ENCODE measurements at places on chromosomes 7 and 10.

GRCh38 chr7:135976312-135977006 lies 700 bp downstream of the MTPN start:
- no peak for DNase-seq

DNA sequence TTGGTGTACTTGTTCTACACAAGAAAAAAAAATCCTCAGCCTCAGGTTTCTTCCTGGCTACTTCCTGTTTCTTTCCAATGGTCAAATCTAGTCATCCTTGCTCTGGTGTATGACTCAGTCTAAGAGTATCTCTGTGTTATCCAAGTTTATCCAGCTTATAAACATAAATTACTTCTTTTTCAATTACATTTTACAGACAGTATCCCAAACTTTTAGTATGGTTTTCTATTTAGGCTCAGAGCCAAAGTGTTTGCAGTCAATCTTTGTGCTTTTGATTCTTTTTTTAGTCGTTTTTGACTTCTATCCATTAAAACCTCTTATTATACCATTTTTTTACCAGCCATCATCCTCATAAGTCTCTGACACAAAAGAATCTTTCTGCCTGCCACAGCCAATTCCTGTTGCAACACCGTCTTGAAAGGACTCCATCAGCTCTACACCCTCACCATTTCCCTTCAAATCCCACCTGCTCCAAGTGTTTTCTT lies 294.6 kb downstream of the PTEN start:
- no peak for DNase-seq

- DNase-seq = no peak
These were observed 665.2 kb downstream of the INHBA start for GRCh38 chr7:41037691-41038090.

DNA sequence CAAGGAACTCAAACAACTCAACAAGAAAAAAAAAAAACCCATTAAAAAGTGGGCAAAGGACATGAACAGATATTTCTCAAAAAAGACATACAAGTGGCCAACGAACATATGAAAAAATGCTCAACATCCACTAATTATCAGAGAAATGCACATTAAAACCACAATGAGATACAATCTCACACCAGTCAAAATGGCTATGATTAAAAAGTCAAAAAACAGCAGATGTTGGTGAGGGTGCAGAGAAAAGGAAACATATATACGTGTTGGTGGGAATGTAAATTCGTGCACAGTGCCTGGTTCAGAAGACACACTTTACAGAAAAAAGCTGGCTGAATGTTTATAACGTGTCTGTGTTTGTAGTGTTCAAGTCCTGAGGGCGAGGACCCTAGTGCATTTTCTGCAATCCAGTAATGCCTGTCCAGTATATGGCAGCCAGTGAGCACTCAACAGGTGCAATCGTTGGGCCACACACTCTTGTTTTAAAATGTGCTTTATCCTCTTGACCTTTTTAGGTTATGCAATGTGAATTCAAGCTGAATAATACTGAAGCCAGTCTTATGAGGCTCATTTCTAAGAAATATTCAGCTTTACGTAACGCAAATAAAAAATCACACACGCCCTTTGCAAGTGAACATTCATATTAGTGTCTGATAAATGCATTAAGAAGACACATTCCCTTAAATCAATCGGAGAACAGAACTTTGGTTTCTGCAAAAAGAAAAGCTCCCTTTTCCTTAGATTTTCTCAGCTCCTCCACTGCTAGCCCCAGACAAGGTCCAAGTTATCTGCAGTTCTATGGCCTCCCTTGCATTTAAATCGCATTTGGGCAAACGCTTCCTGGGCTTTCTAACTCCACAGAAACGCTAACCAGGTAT lies 813 bp upstream of the MTURN start:
- no peak for DNase-seq

- no peak for DNase-seq
These were observed 519.1 kb upstream of the AKR1E2 start for GRCh38 chr10:4306871-4307270.

All from mesenteric fat pad (tissue), 1 donor.